ENCODE measurements at places on chromosomes 5 and 9.

DNA sequence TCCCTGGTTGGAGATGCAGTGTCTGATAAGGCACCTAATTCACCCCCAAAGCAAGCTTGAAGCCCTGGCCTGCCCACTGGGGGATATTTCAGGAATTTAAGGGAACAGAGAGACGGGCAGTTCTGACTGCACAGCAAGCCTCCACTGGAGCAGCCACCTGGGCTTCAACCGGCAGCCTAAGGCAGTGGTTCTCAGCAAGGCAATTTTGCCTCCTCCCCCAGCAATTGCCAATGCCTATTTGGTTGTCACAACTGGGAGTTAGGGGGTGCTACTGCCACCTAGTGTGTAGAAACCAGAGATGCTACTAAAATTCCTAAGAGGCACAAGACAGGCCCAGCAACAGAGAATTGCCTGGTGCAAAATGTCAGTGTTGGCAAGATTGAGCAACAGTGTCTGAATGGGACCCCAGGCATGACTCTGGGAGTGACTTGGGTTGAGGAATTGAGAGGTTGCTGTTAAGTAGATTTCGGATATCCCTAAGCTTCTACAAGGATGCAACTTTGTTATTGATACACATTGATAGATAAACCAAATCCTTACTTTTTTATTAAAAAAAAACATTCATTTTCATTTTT lies 58.7 kb upstream of the CTSL start:
- no peaks in the 10 kb centered on the region for H3K27me3 ChIP-seq
- H3K4me3 ChIP-seq = no peak overlapping the region
- H3K36me3 ChIP-seq = no peaks in the 10 kb centered on the region
- no peaks in the 10 kb centered on the region for H3K4me1 ChIP-seq
- no peak for DNase-seq
- no peak overlapping the region for H3K27ac ChIP-seq

- no peaks in the 10 kb centered on the region for H3K4me1 ChIP-seq
- DNase-seq = no peak
- no peak overlapping the region for H3K27ac ChIP-seq
- H3K27me3 ChIP-seq = no peaks in the 10 kb centered on the region
- no peak overlapping the region for H3K4me3 ChIP-seq
These were observed 177.0 kb downstream of the FGF18 start for GRCh38 chr5:171596391-171596878.

DNA sequence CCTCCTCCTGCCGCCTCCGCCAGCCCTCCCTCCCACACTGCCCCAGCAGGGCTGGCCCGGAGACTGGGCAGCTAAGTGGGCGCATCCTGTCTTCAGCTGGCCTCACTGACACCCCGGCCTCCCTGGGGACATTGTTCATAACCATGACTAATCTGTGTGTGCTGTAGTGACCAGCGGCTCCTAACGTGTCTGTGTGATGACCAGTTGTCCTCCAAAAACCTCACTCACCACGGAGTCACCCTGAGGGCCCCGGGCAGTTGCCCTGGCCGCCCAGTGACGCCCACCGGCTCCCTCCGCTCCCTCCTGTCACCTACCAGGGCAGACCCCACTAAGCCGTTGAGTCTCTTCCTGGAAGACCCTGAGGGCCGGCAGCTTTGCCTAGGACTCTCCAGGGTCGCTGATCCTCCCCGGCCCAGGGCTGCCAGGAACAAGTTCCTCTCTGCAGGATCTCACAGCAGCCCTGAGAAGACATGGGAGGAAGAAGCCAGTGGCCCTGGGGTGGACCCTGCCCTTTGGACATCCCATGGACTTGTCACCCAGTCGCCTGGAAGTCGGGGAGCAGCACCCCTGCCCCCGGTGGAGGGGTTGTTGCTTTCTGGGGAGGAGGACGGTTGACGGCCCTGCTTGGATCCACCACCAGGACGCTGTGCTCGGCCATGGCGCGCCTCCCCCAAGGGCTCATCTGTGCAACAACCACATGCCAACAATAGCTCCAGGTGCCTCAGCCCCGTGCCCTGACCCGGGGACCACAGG lies 110.2 kb upstream of the LMX1B start:
- peaks cover 5% of the 10 kb centered on the region for H3K27me3 ChIP-seq
- H3K4me3 ChIP-seq = no peak overlapping the region
- H3K27ac ChIP-seq = no peak overlapping the region
- H3K36me3 ChIP-seq = no peaks in the 10 kb centered on the region

DNA sequence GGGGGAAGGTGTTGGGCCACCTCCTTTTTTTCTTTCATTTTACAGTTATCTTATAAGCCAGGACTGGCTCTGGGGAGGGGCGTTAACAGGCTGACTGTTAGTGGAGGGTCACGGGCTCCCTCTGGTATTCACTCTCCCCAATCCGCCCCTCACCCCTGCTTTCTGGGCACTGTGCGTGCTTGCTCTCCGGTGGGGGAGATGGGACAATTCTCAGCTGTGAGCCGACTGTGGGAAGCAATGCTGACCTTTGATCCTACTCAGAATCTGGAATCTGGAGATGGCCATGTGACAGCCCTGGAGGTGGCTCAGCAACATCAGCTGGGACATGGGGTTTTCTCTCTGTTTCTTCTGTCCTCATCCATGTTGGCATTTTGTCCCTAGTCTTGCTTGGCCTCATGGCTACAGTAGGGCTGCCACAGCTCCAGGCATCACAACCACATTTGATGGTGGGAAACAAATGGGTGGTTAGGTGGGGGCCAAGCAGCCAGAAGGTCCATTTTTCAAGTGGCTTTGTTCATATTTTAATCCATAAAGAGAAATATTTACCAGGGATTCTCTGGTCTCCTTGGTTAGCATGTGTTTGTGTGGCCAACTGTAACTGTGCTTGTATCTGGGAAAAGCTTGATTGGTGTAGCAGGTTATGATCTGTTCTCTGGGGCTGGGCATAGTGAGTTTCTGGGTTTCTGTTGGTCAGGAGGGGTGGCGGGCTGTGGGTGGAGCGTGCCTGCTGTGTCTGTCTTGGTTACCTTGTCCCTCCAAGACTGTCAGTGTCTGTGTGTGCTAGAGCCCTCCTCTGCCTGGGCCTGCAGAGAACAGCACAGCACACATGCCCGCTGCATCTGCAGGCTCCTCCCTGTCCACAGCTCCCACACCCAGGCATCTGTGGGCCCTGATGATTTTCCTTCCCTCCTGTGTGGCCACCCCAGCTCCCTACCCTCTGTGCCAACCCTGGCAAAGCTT lies 12.4 kb downstream of the WNK2 start:
- H3K27ac ChIP-seq = no peak overlapping the region
- H3K4me1 ChIP-seq = no peaks in the 10 kb centered on the region
- H3K36me3 ChIP-seq = no peaks in the 10 kb centered on the region
- no peak for DNase-seq

- H3K4me3 ChIP-seq = no peak overlapping the region
- H3K27ac ChIP-seq = no peak overlapping the region
- H3K36me3 ChIP-seq = no peaks in the 10 kb centered on the region
- H3K27me3 ChIP-seq = no peaks in the 10 kb centered on the region
- DNase-seq = no peak
These were observed 159.3 kb downstream of the SPATA31D1 start for GRCh38 chr9:82147798-82148425.

DNA sequence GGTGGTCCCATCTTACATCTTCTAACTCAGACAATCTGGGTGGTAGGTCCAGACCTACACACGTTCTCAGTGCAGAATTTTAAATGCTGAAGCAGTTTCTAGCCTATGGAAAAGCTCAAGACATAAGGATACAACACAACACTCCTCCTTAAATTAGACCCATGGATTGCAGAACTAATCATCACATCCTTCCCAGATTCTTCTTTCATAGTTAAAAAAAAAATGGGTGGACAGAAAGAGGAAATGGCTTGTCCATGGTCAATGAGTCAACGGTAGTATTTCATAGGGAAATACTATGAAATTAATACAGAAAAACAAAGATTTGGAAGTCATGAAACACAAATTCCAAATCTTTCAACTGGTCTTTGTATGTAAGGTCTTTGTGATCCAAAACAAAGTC lies 106.9 kb downstream of the PAPPA start:
- no peaks in the 10 kb centered on the region for H3K36me3 ChIP-seq
- no peak overlapping the region for H3K4me3 ChIP-seq
- H3K27me3 ChIP-seq = no peaks in the 10 kb centered on the region
- H3K27ac ChIP-seq = no peak overlapping the region
- no peaks in the 10 kb centered on the region for H3K4me1 ChIP-seq

- no peaks in the 10 kb centered on the region for H3K27me3 ChIP-seq
- H3K4me1 ChIP-seq = peaks cover 8% of the 10 kb centered on the region
- H3K36me3 ChIP-seq = peaks cover 52% of the 10 kb centered on the region
- DNase-seq = no peak
- H3K27ac ChIP-seq = no peak overlapping the region
These were observed 36.7 kb downstream of the FAXDC2 start for GRCh38 chr5:154813736-154814135.

DNA sequence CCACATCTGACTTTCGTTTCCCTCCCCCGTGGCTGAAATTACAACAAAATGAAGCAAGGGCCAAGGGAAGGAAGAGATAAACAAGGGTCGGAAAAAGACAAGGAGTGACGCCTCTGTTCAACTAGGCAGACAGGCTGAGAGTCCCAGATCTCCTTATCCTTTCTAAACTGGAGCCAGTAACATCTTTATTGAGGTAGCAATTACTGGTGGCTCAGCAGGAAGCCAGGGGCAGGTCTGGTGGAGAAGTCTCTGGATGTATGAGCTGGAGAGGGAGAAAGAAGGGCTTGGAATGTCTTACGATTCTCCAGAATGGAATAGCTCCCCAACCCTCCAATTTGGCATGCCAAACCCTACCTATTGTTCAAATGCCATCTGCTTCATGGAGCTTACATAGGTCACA lies 190.8 kb upstream of the BRINP1 start:
- H3K27ac ChIP-seq = no peak overlapping the region
- no peaks in the 10 kb centered on the region for H3K27me3 ChIP-seq
- H3K4me3 ChIP-seq = no peak overlapping the region
- DNase-seq = no peak
- no peaks in the 10 kb centered on the region for H3K36me3 ChIP-seq

DNA sequence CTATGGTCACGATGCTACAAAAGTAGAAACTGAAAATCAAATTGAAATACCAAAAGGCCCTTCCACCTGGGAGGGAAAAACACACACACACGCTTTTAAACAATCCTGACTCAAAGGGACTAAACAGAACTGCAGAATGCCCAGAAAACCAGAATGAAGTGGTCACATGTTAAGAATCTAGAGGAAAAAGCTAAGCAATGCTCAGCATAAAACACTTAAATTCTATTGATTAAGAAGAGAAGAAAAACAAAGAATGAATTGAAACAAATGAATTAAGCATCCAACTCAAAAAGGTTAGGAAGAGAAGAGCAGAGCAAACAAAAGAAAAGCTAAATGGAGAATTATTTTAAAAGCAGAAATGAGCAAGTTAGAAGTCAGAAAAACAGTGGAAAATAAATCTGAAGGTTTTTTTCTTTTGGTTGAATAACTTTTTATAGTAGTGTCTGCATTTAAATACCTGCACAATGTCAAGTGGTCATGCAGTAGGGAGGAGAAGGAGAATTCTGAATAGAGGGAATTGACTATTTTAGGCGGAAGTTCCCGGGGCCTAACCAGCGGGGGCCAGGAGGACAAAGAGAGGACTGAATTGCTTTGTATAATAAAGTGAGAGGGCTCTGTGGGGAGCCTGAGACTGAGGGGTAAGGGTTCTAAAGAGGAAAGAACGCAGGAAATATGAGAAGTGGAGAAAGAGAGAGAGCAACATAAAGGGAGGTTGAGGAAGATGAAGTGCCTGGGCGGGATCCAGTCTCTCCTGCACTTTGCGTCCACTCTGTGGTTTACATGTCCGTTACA lies 146.8 kb downstream of the ATPSCKMT start:
- no peaks in the 10 kb centered on the region for H3K27me3 ChIP-seq
- H3K4me3 ChIP-seq = no peak overlapping the region
- no peak for DNase-seq
- H3K36me3 ChIP-seq = no peaks in the 10 kb centered on the region

All from effector memory CD4-positive, alpha-beta T cell (primary cell).